Thymus (tissue), 14 donors: ENCODE measurements at places on chromosomes 1 and 21. TPM values are rescaled to one million over a fixed set of nuclear protein-coding genes. Genes with fewer than 3 reads are reported as not detected.

The NHLH1 gene
- polyA plus RNA-seq: 0.43 TPM

DNA sequence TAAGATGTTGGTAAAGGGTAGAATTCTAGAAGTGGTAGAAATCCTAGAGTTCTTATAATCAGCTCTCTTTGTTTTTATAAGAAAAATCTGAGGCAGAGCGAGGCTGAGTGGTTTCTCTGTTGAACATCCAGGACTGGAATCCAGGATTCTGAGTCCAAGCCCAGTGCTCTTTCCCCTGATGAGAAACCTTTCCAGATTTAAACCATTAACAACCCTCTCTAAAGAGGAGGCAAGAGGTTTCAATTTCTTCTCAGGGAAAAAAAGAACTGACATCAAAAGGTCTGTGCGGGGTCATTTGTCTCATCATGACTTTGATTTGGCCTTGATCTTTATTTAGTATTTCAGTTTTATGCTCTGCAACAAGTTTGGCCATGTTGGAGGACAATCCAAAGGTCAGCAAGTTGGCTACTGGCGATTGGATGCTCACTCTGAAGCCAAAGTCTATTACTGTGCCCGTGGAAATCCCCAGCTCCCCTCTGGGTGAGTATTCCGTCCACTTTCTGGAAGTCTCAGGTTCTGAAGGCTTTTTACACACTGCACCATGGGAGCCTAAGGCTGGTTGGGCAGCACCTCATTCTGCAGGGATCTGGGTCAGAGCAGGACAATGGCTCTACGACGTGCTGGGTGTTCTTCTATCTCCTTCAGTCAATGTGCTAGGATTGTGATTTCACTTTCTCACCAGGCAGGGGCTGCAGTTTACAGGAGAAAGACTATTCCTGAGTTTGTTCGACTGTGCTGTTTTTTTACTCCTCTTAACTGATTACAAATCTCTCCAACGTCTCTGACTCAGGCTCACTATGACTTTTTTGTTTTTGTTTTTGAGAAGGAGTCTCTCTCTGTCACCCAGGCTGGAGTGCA lies 18.9 kb upstream of the CCT8 start:
- peaks cover 3% of the 10 kb centered on the region for H3K36me3 ChIP-seq
- H3K4me1 ChIP-seq: no peaks in the 10 kb centered on the region
- H3K27ac ChIP-seq: no peak overlapping the region
- no peak overlapping the region for H3K4me3 ChIP-seq
- H3K27me3 ChIP-seq: no peaks in the 10 kb centered on the region

DNA sequence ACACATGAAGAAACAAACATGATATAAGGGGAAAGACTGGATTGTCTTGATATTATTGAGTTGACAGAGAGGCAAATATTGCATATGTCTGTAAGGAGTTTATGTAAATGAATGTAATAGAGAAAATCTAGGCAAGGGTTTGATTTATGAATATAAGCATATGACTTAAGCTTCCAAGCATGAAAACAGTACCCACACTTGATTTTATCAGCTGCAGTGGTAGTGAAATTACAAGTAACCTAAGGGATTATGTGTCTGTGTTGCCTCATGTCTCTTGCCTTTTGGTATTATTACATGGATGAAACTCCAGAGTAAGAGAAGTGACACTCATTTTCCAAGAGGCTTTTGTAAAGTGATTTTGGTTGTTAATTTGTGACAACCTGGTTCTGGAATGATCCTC lies 1678.9 kb downstream of the KCNT2 start:
- H3K27ac ChIP-seq: no peak overlapping the region
- no peaks in the 10 kb centered on the region for H3K36me3 ChIP-seq
- no peaks in the 10 kb centered on the region for H3K27me3 ChIP-seq
- no peak overlapping the region for H3K4me3 ChIP-seq
- DNase-seq: no peak

GRCh38 chr1:233289676-233290075 lies 5.8 kb downstream of the PCNX2 start:
- H3K36me3 ChIP-seq: no peaks in the 10 kb centered on the region
- DNase-seq: no peak
- no peaks in the 10 kb centered on the region for H3K4me1 ChIP-seq
- H3K4me3 ChIP-seq: no peak overlapping the region

DNA sequence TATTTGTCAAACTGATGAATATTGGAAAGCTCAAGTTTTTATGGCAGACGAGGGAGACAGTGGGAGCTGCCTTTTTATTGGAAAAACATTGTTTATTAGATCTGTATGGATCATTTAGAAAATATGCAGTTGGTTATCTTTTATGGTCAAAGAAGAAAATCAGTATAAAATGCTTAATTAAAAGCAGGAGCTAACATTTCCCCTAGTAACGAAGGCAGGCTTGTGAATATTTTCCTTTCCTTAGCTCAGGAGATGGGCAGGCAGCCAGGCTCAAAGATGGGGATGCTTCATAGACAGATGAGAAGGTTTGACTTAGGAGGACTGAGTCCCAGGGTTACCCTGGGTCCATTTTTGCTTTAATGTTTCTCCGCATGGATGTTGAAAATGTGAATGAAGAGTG lies 26.0 kb downstream of the ROR1 start:
- H3K4me1 ChIP-seq: no peaks in the 10 kb centered on the region
- no peak for DNase-seq
- H3K27me3 ChIP-seq: no peaks in the 10 kb centered on the region
- H3K4me3 ChIP-seq: no peak overlapping the region
- H3K36me3 ChIP-seq: no peaks in the 10 kb centered on the region

The SLAMF9 gene
- polyA plus RNA-seq: 0.71 TPM

The YY1AP1 gene
- polyA plus RNA-seq: 46.0 TPM

The SYPL2 gene
- 0.34 TPM for polyA plus RNA-seq

DNA sequence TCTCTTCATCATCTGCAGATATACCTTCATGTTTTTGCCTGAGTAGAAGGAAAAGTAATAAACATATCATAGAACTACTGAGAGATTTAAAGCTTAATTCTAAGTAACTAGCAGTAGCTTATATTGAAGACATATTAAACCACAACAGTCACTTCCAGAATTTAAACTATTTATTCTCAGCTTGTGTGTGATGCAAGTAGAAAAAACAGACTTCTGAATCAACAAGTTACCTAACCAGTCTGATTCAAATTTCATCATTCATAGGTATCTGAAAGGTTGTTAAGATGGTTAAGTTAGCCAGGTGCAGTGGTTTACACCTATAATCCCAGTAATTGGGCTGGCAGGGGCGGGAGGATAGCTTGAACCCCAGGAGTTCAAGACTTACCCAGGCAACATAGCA lies 41.9 kb downstream of the SPAG17 start:
- DNase-seq: no peak
- no peak overlapping the region for H3K27ac ChIP-seq
- no peaks in the 10 kb centered on the region for H3K27me3 ChIP-seq
- H3K4me3 ChIP-seq: no peak overlapping the region
- H3K4me1 ChIP-seq: no peaks in the 10 kb centered on the region

- peaks cover 3% of the 10 kb centered on the region for H3K36me3 ChIP-seq
- no peak overlapping the region for H3K27ac ChIP-seq
- peaks cover 9% of the 10 kb centered on the region for H3K4me1 ChIP-seq
Observed at GRCh38 chr1:58702261-58703141, 2.6 kb upstream of the MYSM1 start.

The FAM3B gene
- 8.5 TPM for polyA plus RNA-seq

GRCh38 chr1:153615406-153615805 lies 719 bp downstream of the S100A14 start:
- DNase-seq: no peak
- H3K4me3 ChIP-seq: peak overlapping the region; percentile 19
- H3K27ac ChIP-seq: peak overlapping the region; percentile 30
- no peaks in the 10 kb centered on the region for H3K4me1 ChIP-seq

- no peak for DNase-seq
- H3K27ac ChIP-seq: no peak overlapping the region
- H3K4me3 ChIP-seq: no peak overlapping the region
Observed at GRCh38 chr1:5945445-5945844, 46.8 kb downstream of the NPHP4 start.

The ETNK2 gene
- polyA plus RNA-seq: 9.8 TPM

GRCh38 chr1:181344091-181344490 lies 139.2 kb upstream of the CACNA1E start:
- no peaks in the 10 kb centered on the region for H3K36me3 ChIP-seq
- DNase-seq: no peak
- H3K27ac ChIP-seq: no peak overlapping the region
- no peaks in the 10 kb centered on the region for H3K27me3 ChIP-seq

GRCh38 chr1:1182491-1183220 lies 9.0 kb downstream of the TTLL10 start:
- no peak overlapping the region for H3K4me3 ChIP-seq
- H3K27me3 ChIP-seq: peaks cover 34% of the 10 kb centered on the region
- DNase-seq: no peak
- no peaks in the 10 kb centered on the region for H3K36me3 ChIP-seq
- H3K4me1 ChIP-seq: no peaks in the 10 kb centered on the region
- no peak overlapping the region for H3K27ac ChIP-seq

DNA sequence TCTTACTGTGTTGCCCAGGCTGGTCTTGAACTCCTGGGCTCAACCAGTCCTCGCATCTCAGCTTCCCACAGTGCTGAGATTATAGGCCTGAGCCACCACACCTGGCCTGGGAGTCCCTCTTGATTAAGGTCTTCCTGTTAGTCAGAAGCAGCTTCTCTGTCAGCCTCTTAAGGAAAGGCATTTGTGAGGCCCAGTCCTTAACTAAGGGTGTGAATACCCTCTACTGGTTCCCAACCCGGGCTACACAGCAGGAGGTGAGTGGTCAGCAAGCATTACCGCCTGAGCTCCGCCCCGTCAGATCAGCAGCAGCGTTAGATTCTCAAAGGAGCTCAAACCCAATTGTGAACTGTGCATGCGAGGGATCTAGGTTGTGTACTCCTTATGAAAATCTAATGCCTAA lies 117.2 kb downstream of the DYRK1A start:
- H3K4me3 ChIP-seq: no peak overlapping the region
- H3K27me3 ChIP-seq: no peaks in the 10 kb centered on the region
- H3K36me3 ChIP-seq: peaks cover 58% of the 10 kb centered on the region
- no peaks in the 10 kb centered on the region for H3K4me1 ChIP-seq

The EVA1B gene
- 11.2 TPM for polyA plus RNA-seq

The TNNI3K gene
- 0.94 TPM for polyA plus RNA-seq

DNA sequence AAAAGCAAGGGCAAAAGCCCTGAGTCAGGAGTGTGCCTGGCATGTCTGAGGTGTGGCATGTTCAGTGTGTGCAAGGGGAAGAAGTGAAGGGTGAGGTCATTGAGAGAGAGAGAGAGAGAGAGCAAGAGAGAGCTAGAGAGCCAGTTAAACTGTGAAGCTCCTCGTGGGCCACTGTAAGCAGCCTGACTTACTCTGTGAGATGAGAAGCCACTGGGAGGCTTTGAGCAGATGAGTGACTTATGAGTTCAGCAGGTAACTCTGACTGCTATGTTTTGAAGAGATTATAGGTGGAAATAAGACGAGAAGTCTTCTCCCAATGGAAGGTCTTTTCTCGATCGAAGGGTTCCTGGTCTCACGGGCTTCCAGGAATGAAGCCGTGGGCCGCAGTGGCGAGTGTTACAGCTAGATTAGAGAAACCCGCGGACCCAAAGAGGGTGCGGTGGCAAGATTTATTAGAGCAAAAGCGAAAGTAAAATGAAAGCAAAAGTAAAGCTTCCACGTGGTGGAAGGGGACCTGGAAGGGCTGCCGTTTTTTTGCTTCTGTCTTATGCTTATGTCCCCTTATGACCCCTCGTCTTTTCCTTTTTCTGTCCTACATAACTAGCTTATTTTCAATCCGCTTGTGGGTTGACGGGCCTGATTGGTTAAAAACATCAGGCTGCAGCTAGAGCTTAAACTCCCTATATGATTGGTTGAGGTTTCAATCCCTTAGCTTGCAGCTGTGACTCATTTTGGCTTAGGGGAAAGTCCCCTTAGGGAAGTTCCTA lies 323.1 kb upstream of the FAM78B start:
- DNase-seq: peak; percentile 36
- peak overlapping the region; percentile 48 for H3K4me3 ChIP-seq
- no peaks in the 10 kb centered on the region for H3K4me1 ChIP-seq

The CFHR2 gene
- polyA plus RNA-seq: not detected

GRCh38 chr1:65668368-65668767 lies 124.3 kb upstream of the PDE4B start:
- H3K4me3 ChIP-seq: no peak overlapping the region
- no peaks in the 10 kb centered on the region for H3K27me3 ChIP-seq

- no peak overlapping the region for H3K27ac ChIP-seq
- H3K36me3 ChIP-seq: no peaks in the 10 kb centered on the region
- no peak for DNase-seq
- H3K4me3 ChIP-seq: no peak overlapping the region
- H3K27me3 ChIP-seq: no peaks in the 10 kb centered on the region
Observed at GRCh38 chr1:228259951-228260350, 52.1 kb downstream of the OBSCN start.

DNA sequence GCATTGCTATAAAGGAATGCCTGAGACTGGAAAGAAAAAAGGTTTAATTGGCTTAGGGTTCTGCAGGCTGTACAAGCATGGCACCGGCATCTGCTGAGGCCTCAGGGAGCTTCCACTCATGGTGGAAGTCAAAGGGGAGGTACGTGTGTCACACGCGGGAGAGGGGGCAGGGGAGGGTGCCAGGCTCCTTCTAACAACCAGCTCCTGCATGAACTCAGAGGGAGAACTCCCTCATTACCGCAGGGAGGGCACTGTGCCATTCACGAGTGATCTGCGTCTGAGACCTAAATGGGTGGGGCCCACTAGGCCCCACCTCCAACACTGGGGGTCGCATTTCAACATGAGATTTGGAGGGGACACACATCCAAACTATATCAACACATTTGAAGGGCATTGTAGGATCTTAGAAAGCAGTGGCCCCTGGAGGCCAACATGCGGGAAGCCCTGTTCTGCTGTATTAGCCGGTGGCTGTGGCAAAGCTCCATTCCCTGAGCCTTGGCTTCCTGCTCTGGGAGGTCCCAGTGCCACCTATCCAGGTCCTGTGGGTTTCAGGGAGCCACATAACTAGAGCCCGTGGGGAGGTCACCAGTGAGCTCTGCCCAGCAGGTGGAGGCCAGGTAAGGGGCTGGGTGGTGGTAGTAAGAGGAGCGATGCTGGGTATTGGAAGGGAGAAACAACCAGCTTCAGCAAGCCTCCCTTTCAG lies 10.0 kb downstream of the WNT3A start:
- H3K4me3 ChIP-seq: no peak overlapping the region
- H3K4me1 ChIP-seq: no peaks in the 10 kb centered on the region
- peaks cover 17% of the 10 kb centered on the region for H3K27me3 ChIP-seq
- H3K36me3 ChIP-seq: no peaks in the 10 kb centered on the region

GRCh38 chr1:54220004-54220811 lies 20.2 kb downstream of the MRPL37 start:
- no peak for DNase-seq
- H3K4me1 ChIP-seq: no peaks in the 10 kb centered on the region
- no peaks in the 10 kb centered on the region for H3K27me3 ChIP-seq
- peak overlapping the region; percentile 31 for H3K27ac ChIP-seq
- H3K36me3 ChIP-seq: peaks cover 48% of the 10 kb centered on the region

GRCh38 chr1:77347646-77348045 lies 65.8 kb downstream of the AK5 start:
- no peaks in the 10 kb centered on the region for H3K36me3 ChIP-seq
- H3K4me3 ChIP-seq: no peak overlapping the region
- DNase-seq: no peak
- no peak overlapping the region for H3K27ac ChIP-seq
